Activated CD4-positive, alpha-beta T cell treated with anti-CD3 and anti-CD28 coated beads for 36 hours (primary cell): ENCODE measurements at places on chromosomes 12 and 14.
A peak's percentile ranks its signal among the peaks of the same experiment; 100 is the strongest.

GRCh38 chr14:105203057-105203531, 22.0 kb upstream of the NUDT14 start:
- peak; percentile 78 for DNase-seq

- no peak for DNase-seq
These were observed 63.2 kb downstream of the AMN start for GRCh38 chr14:102985665-102986064.

DNA sequence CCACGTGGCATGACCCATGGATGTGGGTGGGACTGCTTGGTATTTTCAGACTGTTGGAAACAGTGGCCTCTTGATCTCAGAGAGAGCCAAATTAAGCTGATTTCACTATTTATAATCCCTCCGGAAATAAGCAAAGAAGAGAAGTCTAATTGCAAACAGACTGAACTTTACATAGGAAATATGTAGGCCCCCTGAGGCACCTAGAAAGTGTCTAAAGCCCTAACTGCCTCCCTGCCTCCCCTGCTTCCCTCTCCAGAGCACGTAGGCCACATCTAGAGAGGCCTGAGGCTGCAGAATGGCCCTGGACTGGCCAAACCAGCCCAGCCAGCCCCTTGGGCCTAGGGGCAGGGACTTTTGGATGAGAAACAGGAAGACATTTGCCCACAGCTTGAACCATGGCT, 123.8 kb downstream of the ZFP36L1 start:
- no peak for DNase-seq

GRCh38 chr12:43758247-43758727, 303 bp downstream of the PUS7L start:
- peak; percentile 43 for DNase-seq
